Stimulated activated CD4-positive, alpha-beta T cell treated with anti-CD3 and anti-CD28 coated beads, TNF-alpha, amount 100 ng/mL, for 4 hours (primary cell): ENCODE measurements at places on chromosomes 1 and 21.

DNA sequence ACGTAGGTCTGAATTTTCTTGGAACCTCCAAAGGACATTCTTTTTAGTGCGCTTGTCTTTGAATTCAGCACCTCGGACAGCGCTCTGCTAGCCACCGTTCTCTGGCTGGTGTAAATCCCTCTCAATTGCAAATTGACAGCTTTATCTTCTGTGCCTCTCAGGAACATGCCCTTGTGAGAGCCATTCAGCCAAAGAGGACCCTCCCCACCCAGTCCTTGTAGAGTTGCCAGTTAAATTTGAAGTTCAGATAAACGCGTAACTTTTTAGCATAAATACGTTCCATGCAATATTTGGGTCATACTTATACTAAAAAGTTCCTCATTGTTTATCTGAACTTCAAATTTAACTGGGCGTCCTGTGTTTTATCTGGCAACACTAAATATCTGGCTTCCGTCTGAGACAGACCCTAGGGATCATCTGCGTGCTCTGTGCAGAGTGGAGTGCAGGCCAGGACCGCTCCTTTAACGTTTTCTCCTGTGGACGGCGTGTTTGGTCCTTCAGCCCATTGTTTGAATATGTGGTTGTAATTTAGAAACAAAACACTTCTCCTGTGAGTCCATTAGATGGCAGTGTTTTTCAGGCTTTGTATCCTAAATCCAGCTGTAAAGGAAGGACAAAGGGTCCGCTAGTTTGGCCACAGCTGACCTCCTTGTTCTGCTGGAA lies 7.0 kb downstream of the KCNAB2 start:
- no peak for DNase-seq

GRCh38 chr1:82927753-82928152 lies 1071.2 kb downstream of the TTLL7 start:
- no peak for DNase-seq

DNA sequence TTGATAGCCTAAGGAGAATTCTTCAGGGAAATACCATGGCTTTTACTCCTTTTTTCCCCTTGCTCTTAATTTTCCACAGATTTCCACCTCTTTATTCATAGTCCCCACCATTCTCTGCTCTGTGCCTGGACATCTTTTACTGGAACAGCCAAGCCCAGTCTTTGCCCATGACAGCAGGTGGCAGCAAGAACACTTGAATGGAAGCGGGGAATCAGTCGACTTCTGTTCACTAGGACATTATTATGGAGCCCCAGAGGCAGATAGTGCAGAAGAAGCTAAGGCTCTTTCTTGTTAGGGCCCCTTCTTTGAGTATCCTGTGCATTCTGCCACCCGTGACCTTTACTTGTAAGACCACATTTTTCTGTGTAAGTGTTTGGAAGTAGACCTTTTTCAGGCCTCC lies 6.3 kb downstream of the OR14I1 start:
- no peak for DNase-seq

DNA sequence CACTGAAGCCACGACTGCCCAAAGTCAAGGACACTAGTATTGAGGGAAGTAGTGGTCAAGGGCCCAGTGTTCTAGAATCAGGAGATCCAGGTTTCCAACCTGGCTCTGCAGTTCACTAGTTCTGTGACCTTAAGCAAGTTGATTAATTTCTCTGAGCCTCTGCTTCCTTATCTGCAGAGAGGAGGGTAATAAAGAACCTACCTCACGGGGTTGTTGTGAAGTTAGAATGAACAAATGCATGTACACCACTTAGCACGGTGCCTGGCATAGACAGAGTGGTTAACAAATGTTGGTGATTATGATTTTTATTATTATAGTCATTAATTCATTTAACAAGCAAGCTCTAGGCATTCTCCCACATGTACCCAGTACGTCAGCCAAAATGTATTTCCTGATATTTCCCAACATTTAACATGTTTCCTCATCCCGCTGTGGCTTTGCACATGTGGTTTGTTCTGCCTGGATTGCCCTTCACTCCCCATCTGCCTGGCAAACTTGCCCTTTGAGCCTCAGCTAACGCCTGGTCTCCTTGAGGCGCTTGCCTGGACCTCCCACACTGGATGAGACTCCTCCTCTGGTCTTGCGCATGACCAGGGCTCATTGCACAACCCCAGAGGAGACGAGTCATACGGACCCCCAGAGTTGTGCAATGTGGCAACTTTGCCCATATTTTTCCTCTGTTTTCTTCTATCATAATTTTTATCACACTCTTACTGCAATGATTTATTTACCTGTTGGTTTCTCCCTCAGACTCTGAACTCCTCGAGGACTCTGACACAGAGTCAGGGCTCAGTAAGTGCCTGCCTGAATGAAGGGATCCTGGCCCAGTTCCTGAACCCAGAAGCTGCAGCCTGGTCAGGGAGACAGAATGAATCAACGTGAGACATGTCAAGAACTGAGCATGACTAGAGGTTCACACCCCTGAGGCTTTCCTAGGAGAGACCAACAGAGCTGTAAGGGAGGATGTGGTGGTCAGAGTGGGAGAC lies 20.7 kb upstream of the MFSD2A start:
- DNase-seq: no peak

- no peak for DNase-seq
Measured at GRCh38 chr1:180002437-180002836, 47.8 kb downstream of the CEP350 start.

- no peak for DNase-seq
Measured at GRCh38 chr21:15354516-15354915, 289.7 kb upstream of the NRIP1 start.

DNA sequence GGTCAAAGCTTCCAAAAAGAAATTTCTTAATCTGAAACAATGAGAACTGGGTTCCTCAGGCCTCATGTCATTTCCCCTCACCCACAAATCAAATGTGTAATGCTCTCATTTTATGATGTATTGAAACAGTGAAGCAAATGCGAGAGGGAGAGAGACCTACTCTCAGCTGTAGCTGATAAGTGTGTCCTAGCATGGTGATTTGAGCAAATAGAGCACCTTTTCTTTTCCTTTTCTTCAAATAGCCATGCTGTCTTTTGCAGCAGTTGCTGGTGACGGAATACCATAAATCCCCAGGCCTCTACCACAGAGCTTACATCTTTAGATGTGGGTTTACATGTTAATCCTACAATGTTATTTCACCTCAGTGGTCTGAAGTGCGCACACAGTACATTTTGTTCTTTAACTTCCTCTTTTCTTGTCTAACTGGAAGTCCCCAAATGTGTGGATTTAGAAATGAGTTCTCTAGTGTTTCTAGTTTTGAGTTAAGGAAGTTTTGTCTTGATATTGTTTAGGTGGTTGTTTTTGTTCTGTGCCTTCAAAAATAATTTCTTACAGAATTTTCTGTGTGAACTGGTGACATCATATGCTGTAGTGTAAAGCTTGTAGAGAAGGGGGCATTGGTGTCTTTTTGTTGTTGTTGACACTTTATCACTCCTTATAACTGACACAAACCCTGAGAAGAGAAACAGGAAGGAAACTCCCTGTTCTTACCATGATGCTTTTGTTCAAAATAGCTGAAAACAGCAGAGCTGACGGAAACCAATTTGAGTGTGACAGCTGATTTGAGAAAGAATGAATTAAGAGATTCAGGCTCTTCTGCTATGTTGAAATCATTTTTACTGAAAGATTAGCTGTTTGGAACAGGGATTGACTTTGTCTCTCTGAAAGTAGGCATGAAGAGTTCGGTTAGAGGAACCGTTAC lies 12.2 kb downstream of the SMAP2 start:
- no peak for DNase-seq

DNA sequence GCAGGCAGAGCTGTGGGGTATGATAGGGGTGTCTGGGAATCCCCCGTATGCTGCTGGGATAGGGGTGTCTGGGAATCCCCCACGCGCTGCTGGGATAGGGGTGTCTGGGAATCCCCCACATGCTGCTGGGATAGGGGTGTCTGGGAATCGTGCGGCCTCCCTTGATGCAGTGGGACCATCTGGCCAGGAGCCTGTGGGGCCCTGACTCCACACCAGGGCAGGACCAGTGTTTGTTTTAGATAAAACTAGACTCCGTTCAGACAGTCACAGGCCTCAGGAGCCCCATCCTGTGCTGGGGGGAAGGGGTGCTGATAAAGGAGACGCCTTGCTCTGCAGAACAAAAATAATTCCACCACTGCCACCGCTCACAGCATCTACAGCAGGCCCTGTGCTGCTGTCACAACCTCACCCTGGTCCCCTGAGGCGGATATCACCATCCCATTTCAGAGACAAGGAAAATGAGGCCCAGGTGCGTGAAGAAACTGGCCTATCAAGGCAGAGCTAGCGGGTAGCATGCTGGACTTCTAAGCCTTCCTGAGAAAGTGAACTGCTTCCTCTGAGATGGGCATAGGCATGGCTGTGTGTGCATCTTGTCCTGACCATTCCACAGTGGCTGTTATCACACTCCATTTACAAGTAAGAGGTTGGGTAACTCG lies 24.0 kb downstream of the ECE1 start:
- no peak for DNase-seq

DNA sequence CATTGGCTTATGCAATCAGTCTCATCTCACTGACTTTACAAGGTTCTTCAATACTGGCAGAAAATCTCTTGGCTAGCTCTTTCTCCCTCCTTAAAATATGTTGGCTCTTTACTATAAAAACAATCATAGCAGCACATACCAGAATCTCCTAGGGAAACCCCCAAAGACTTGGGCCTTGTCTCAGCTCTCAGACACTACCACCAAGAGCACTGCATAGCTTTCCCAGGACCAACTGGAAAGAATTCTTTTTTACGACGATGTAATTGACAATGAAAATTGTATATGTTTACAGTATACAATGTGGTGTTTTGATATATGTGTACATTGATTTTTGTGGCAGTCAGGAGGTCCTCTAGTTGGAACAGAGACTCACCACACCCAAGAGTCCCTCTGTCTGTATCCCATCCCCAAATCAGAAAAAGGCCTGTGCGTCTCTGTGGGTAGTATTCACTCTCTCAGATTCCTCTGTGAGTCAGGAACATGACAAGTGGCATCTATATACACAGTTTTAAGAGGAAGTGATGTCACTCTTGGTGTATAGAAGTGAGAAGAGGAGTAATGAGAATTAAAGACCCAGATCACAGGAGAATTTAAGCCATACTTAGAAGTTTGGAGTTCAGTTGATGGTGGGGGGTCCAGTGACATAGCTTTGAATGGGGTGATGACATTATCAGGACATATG lies 21.1 kb downstream of the SMAP2 start:
- no peak for DNase-seq

DNA sequence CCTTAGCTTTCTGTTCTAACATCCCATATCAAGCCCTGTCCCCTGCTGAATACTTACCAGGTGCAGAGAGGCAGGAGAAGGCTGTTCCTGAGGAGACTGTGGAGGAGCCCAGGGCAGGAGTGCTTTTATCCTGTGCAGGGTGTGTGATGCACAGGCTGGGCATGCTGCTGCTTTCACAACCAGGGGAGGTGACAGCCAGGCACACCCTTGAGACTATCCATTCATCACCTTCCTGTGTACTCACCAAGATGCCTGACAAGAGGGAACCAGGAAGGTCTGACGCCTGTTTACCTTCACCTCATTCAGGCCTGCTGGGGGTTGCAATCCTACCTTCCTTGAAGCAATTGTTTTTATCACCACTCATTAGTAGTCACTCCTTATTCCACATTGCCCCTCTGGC lies at the start of gene LCE3E:
TSS of gene LCE3E (minus strand) at position 100 of the 400 bp plus-strand sequence. CDS start 572 bp downstream, outside the sequence.
- DNase-seq: no peak

DNA sequence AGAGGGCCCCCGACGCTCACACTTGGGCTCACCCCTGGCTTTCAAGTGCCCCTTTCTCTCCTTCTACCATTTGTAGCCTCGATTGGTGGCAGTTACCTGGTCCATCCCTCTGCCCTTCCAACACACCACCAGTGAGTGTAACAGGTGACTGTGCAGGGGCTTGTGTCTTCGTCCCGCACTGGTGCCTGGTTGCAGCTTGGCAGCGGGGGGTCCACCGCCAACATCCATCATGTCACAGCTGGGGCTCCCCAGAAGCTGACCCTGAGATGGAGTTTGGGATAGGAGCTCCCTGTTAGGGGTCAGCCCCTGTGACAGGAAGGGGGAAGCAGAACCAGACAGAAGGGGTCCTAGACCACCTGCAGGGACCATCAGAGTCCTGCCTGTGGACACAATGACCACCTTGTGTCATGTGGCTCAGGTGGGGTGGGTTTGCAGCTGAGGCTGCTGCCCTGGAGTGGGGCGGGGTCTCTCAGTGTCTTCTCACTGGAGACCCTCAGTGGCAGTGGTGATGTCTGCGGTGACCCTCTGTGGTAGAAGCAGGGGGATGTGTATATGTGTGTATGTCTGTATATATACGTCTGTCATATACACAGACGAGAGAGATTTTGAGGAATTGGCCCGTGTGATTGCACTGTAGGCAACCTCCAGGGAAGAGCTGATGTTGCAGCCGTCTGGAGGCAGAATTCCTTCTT lies 3.6 kb upstream of the CALML6 start:
- DNase-seq: no peak

- no peak for DNase-seq
Measured at GRCh38 chr21:42535602-42536171, 22.0 kb downstream of the SLC37A1 start.

GRCh38 chr1:54167422-54168139 lies 14.8 kb upstream of the CDCP2 start:
- no peak for DNase-seq

DNA sequence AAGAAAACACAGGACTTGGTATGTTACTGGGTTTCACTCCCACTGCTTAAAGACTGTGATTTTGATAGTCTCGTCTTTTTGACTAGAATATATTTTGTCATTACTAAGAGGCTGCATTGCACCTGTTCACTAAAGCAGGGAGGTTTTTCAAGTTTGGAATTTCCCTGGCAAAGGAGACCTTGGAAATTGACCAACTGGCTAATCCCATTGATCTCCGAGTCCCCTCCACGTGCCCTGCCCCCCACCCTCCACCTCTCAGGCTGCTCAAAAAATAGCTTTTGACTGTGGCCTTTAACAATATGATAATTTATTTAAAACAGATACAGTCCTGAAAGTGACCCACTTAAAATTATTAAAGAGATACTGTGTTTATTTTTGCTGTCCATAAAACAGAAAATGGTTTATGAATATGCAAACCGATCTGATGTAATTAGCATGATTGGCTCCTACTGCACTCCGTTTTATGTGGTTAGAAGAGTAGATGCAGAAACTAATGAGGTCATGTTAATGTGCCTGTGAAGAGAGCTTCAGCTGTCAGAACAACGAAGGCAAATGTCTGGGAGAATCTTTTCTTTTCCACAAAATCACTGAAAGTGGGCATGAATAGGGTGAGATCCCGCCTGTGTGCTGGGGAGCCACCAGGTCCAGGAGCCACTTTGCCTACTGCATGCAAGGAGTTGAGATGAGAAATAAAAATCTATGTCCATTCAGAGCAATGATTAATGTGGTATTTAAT lies 361.5 kb downstream of the RRAGC start:
- no peak for DNase-seq
